NCI-H2029 (cell line): ENCODE measurements at places on chromosomes 11 and 22.

DNA sequence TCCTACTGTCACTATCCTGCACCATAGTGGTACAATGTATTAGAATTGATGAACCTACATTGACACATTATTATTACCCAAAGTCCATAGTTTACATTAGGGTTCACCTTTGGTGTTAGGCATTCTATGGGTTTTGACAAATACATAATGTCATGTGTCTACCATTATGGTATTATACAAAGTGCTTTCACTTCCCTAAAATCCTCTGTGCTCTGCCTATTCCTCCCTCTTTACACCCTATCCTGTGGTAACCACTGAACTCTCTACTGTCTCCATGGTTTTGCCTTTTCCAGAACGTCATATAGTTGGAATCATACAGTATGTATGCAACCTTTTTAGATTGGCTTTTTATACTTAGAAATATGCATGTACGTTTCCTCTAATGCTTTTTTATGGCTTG, 51.5 kb downstream of the CCDC15 start:
- DNase-seq, result no peak

GRCh38 chr22:39997939-39998726, 3.4 kb downstream of the FAM83F start:
- DNase-seq, result peak; percentile 73

DNA sequence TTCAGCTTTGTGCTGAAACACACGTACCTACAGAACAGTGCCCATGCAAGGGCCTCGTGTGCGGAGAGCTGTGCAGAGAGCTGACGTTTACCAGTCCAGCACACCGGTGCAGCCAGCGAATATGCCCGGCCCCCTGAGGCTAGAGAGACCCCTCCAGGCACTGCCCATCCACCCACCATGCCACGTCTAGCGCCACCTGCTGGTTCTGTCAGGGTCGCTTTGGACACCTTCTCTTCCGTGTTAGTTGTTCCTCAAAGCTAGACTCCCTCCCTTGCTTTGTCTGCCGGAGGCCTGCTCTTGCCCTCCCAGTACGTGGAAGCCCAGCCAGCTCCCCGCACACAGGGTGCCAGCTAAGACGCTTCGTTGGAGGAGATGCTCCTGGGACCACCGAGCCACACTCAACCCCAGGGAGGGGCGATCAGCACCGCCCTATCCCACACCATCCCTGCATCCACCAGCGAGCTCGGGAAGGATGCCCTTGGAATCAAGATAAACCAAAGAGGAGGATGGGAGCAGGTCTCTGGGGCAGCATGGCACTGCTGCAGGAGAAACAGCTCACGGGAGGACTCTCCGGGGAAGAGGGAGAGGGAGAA, 43.4 kb downstream of the CPT1A start:
- no peak for DNase-seq

DNA sequence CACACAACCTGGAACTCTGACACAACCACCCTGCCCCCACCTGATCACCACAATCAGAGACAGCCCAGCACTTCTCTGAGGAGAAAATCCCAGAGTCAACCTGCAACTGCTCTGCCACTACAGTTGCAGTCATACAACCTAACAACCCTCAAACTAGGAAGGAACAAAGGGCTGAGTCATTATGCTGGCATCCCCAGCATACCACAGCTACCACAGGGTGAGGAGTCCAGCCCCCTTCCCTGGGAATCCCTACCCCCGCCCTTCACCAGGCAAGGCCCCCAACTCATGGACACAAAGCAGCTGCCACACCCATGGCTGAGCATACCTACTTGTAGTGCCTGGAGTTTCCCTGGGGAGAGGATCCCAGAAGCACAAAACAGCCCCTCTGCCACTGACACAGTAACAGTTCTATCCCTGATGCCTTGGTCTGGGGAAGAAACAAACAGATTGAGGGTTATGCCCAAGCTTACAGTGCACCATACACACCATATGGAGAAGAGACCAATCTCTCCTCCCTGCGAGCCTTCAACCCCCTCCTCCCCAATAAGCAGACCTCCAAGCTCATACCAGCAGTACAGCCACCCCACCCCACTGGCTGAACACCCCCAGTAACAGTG, 68.5 kb upstream of the C11orf58 start:
- no peak for DNase-seq

GRCh38 chr11:109972939-109973338, 120.3 kb upstream of the ZC3H12C start:
- DNase-seq, result no peak

DNA sequence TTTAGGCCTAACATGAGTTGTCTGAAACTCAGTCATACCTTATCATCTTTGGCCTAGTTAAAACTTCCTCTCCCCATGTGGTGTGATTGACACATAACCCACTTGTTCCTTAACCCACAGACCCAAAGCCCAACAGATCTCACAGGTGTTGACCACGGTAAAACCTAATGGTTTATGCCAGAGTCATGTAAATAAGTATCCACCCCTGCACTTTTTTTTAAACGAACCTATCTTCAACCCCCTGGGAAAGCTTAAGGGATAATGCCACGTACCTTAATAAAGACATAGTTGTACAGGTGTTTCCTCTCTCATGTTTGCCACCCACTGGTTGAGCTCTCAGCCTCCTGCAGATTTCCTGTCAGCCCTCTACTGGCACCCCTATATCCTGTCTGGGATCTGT, 709.3 kb upstream of the CCDC179 start:
- DNase-seq, result no peak

- DNase-seq, result no peak
Observed at GRCh38 chr11:65032216-65032615, 5.0 kb downstream of the SNX15 start.

- no peak for DNase-seq
Observed at GRCh38 chr22:23844739-23845202, 6.0 kb upstream of the DERL3 start.

GRCh38 chr22:39933741-39934140, 26.5 kb upstream of the TMA7B start:
- no peak for DNase-seq

GRCh38 chr11:93567401-93567895, 24.3 kb upstream of the SMCO4 start:
- DNase-seq, result no peak

DNA sequence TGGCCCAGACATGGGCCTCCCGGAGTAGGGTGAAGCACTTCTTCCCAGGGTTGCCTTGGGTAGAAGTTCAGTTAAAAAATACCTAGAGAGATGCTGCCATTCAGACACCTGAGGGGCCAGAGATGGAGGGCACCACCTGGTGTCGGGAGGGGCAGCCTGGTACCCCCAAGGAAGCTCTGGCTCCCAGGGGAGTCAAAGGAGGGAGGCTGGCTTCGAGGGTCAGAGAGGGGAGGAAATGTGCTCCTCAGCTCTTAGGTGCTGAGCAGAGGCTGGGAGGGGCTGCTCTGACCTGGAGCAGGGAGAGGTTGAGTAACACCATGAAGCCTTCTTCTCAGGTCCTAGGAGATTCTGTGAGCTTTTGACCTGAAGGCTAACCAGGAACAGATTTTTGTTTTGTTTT, 1.1 kb downstream of the USP35 start:
- no peak for DNase-seq

DNA sequence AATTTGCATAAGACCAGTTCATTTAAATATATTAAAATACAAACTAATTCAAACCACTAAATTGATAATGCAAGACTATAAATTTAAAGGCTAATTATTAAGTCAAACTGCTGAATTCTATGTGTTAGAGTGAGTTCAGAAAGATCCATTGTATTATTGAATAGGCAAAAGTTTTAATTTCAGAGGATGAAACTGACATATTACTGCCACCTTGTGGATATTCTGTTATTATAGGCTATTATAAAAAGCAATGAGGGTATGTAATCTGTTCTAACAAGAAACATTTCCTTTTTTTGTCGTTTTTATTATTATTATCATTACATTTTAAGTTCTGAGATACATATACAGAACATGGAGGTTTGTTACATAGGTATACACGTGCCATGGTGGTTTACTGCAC, 20.9 kb upstream of the NAALAD2 start:
- no peak for DNase-seq

- DNase-seq, result no peak
Observed at GRCh38 chr11:123186286-123186685, 8.8 kb downstream of the CLMP start.

- DNase-seq, result no peak
Observed at GRCh38 chr11:125218336-125218735, 53.8 kb downstream of the PKNOX2 start.

- no peak for DNase-seq
Observed at GRCh38 chr22:40520562-40520961, 116.0 kb downstream of the MRTFA start.

DNA sequence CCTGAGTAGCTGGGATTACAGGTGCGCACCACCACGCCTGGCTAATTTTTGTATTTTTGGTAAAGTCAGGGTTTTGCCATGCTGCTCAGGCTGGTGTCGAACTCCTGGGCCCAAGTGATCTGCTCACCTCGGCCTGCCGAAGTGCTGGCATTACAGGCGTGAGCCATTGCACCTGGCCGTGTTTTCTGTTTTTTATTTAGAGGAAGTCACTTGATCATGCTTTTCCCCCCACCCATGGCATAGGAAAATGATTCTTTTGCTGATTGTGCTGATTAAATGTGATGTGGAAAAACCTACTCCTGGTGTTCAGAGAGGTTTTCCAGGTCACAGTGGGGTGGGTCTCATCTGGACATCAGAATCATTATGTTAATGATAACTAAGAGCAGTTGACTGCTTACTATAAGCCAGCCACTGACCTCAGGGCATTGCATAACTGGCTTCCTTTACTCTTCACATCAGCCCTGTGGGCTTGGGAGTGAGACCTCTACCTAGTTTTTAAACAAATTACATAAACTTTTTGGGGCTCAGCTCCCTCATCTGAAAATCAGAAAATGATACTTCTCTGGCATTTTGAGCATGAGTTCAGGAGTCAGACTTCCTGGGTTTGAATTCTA, 71.0 kb downstream of the PTPRJ start:
- DNase-seq, result no peak

DNA sequence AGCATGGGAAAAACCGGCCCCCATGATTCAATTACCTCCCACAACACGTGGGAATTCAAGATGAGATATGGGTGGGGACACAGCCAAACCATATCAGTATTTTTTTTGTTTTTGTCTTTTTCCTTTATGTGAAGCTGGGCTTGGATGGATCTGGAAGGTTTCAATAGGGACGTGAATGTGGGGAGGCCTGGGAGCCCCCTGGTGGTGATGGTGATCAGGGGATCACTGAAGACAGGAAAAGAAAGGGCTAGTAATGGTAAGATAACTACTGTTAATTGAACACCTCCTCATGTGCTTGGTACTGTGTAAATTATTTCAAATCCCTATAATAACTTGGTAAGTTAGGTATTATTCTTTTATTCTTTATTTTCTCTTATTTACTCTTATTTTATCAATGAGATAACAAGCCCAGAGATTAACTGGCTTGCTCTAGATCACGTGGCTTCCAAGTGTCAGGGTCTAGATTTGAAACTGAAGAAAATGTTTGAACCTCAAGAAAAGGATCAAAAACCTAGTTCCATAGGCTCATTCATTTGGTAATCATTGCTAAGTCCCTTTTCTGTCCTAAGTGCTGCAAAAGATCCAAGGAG, 364.2 kb downstream of the TENM4 start:
- DNase-seq, result no peak

- DNase-seq, result peak; percentile 24
Observed at GRCh38 chr22:42970029-42970428, 44.9 kb downstream of the PACSIN2 start.

DNA sequence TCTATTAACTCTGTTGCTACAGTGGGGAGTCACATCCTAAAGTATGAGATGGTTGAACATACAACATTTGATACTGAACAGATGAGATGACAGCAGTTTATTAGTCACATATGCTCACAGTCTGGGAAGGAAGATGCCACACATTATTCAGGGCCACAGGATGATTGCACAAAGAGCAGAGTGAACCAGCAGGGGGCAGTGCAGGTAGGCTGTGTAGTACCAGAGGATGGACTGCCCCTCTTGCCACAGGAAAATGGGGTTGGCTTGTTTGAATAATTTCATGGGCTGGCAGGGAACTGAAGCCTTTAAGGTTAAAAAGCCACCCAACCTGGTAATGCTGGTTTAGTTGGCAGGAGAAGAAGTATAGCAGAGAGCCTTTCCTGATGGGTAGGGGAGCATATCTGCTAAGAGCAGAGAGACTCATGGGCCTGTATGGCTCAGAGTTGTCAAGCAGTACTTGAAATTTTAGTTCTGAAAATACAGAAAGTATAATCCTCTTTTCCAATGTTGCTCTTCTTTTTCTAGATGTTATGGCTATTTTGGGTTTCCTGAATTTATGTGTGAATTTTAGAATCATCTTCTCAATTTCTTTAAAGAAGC, 180.4 kb upstream of the B3GAT1 start:
- DNase-seq, result peak; percentile 11

DNA sequence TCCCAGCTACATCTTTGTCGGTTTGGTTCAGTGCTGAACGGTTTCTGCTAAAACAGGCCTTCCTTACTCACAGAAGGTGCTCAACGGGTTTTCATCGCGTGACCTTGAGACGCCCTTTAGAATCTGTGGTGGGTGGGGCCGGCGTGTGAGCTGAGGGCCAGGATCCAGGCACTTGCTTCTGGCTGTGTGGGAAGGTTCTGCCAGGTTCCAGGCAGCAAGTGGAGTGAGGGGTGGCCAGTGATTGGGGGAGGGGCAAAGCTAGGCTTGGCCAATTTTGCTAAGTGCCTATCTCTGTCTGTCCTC, 35.2 kb downstream of the KCNJ4 start:
- no peak for DNase-seq

- DNase-seq, result no peak
Observed at GRCh38 chr11:23097891-23098290, 237.6 kb upstream of the CCDC179 start.

GRCh38 chr11:96567176-96567575, 177.4 kb downstream of the JRKL start:
- no peak for DNase-seq

GRCh38 chr11:68825571-68825970, 16.1 kb downstream of the CPT1A start:
- DNase-seq, result peak; percentile 5

GRCh38 chr11:134032043-134032442, 36.8 kb upstream of the JAM3 start:
- DNase-seq, result no peak

DNA sequence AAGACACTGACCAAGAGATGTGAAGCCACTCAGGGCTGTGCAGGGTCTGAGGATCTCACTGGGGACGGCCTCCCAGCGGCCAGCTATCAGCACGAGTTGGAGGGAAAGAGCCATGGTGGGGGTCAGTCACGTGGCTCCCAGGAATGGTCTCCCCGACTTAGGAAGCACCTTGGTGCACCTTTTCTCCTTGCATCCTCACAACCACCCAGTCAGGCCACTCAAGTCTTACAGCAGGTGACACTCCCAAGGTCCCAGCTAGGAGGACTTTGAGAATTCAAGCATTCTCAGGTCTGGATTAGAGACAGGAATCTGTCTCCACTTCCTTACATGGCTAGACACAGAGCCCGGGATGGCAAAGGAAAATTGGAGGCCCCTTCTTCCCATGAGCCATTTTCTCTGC, 2.7 kb downstream of the RNASEH2C start:
- no peak for DNase-seq

- DNase-seq, result no peak
Observed at GRCh38 chr11:122103321-122103720, 12.7 kb downstream of the BLID start.

GRCh38 chr11:34483106-34483874, 30.3 kb downstream of the ELF5 start:
- DNase-seq, result no peak

- DNase-seq, result no peak
Observed at GRCh38 chr11:44968510-44968909, 17.8 kb upstream of the TP53I11 start.

- DNase-seq, result no peak
Observed at GRCh38 chr11:65862941-65863888, 3.0 kb downstream of the MUS81 start.

- DNase-seq, result no peak
Observed at GRCh38 chr11:103112364-103112763, 3.1 kb downstream of the DYNC2H1 start.

GRCh38 chr11:14327116-14327515, 31.9 kb downstream of the RRAS2 start:
- no peak for DNase-seq
